Central memory CD8-positive, alpha-beta T cell (primary cell): ENCODE measurements at places on chromosomes 7 and 10.
A peak's percentile ranks its signal among the peaks of the same experiment; 100 is the strongest.

DNA sequence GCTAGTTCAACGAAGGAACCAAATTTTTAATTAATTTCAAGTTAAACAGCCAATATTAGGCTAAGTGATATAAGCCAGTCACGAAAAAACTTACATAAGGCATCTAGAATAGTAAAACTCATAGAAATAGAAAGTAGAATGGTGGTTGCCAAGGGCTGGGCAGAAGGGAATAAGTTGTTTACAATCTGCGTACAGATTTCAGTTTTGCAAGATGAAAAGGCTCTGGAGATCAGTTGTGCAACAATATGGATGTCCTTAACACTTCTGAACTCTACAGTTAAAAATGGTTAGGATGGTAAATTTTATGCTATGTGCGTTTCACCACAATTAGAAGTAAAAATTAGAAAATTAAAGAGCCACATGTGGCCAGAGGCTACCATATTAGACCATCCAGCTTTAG is 13.3 kb downstream of the SCRN1 start:
- H3K4me1 ChIP-seq = no peaks in the 10 kb centered on the region
- no peak overlapping the region for H3K27ac ChIP-seq
- no peak for DNase-seq

- H3K4me3 ChIP-seq = no peak overlapping the region
- no peaks in the 10 kb centered on the region for H3K4me1 ChIP-seq
- DNase-seq = no peak
- no peaks in the 10 kb centered on the region for H3K36me3 ChIP-seq
Measured at GRCh38 chr7:112678626-112679025, 111.6 kb downstream of the TMEM168 start.

DNA sequence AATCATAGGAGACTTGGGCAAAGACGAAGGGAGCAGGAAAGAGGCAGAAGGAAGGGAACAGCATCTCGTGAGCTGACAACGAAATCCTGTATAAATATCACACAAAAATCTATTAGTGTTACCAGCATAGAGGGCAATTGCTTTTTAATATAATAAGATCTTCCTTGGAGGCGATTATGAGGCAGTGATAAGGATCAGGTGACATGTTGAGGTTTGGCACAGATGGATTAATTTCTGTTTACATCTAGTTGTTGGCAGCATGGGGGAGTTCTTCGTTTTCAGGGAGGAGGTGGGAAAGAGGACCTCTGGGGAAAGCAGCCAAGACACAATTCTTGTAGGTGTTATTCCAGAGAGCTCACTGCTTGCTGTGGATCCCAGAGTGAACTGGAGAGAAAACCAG is 163.8 kb downstream of the PLXNA4 start:
- DNase-seq = no peak
- no peaks in the 10 kb centered on the region for H3K36me3 ChIP-seq
- H3K4me1 ChIP-seq = peaks cover 12% of the 10 kb centered on the region

GRCh38 chr7:91940171-91940570 is 491 bp upstream of the AKAP9 start:
- peak overlapping the region; percentile 92 for H3K4me3 ChIP-seq
- H3K27me3 ChIP-seq = no peaks in the 10 kb centered on the region
- H3K27ac ChIP-seq = peak overlapping the region; percentile 93
- H3K36me3 ChIP-seq = peaks cover 14% of the 10 kb centered on the region
- peaks cover 35% of the 10 kb centered on the region for H3K4me1 ChIP-seq

DNA sequence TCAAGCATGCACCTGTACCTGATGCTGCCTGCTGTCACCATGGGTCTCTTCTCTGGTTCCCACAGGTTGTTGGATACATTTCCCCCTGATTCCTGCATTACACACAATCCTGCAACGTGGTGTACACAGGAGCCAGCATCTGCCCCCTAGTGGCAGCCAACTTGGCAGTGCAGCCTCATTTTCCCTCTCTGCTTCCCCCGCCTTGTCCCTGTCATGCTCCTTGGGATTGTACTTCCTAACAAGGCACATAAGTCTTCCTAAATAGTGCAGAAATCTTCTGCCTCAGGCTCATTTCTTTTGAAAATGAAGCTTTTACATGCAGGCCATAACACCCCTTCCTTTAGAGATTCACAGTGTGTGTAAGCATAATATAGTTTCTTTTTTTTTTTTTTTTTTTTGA is 387.5 kb downstream of the CCSER2 start:
- no peak overlapping the region for H3K27ac ChIP-seq
- no peak overlapping the region for H3K4me3 ChIP-seq
- no peaks in the 10 kb centered on the region for H3K36me3 ChIP-seq
- H3K4me1 ChIP-seq = no peaks in the 10 kb centered on the region

- H3K36me3 ChIP-seq = no peaks in the 10 kb centered on the region
- H3K4me3 ChIP-seq = no peak overlapping the region
- H3K4me1 ChIP-seq = no peaks in the 10 kb centered on the region
Measured at GRCh38 chr10:54372179-54372578, 428.9 kb downstream of the PCDH15 start.
